ENCODE measurements at places on chromosomes 1 and 21.

GRCh38 chr1:159581422-159581821 is 6.2 kb upstream of the APCS start:
- no peak for DNase-seq

- peak; percentile 32 for DNase-seq
Measured at GRCh38 chr1:62425041-62425440, 11.8 kb upstream of the USP1 start.

DNA sequence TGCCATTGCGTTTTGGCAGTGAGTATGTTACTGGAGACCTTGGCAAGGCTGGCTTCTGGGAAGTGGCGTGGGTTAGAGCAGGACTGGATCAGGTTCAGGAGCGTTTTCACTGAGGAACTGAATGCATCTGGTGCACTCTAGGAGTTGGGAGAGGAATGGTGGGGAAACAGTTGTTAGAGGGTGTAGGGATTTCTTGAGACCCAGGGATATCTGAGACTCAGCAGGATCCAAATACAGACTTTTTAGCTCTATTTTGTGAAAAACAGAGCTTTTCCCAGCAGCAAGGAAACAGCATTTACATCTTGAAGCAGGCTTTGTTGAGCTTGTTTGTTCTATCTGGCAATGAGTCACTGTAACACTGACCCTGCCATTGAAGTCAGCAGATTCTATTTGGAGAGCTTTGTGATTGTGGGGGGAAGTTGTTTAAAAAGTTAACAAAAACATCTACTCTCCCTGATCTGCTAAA is 56.9 kb upstream of the NRIP1 start:
- DNase-seq, result no peak

DNA sequence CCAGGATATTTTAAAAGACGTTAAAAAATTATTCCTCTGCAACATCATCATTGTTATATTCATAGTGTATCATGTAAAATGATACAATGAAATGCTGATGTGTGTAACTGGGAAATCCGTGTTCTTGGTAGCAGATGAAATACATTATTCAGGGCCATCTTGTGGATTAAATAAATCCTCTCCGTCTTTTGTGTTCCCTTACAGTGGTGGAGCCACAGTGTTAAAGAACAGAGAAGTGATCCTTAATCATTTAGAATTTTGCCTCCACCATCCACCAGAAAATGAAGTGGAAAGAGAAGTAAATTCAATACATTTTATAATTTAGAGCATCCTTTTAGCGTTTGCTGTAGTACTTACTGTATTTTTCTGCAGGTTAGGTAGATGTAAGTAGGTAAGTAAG is 1.3 kb downstream of the DYRK3 start:
- no peak for DNase-seq

- no peak for DNase-seq
Measured at GRCh38 chr1:90579212-90579802, 137.8 kb downstream of the BARHL2 start.

DNA sequence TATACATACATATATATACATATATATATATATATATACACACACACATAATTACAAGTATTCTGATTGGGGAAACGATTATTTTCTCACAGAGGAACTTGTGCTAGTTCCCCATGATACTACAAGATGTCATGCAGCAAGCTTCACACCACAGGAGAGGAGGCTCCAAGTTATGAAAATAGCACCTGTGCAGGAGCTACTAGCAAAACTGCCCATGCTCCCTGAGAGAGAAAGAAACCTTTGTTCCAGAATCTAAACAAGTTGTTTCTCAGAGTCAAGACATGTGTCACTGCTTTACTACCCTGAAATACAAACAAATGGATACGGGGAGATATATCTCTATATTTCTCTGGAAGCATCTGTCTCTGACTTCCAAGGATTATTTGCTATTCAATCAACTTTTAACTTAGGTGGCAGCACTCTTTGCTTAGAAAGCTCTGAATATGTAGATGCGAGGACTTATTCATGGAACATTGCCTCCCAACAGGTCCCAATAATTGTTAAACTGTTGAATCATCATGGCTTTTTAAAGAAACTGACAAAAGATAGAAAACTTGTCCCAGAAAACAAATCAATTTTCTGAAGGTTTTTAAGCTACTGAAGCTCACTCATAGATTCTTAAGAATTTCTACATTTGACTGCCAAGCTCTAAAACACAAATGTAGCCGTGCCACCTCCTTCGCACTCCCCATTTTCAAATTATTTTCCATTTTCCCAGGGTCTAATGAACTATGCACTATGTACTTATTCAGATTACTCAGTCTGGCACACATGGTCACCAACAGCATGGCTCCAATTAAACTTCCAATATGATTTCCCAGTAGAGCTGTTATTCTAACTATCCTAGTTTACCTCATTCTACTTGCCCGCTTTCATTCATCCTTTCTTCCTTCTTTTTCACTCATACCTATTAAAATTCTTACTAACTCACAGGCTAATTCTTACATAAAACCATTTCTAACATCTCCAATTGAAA is 929.1 kb downstream of the LTN1 start:
- DNase-seq, result no peak

All from BE2C (cell line).